ENCODE measurements at places on chromosomes 11 and 22.

- no peak for DNase-seq
Observed at GRCh38 chr11:118735203-118735602, 55.8 kb upstream of the TREH start.

DNA sequence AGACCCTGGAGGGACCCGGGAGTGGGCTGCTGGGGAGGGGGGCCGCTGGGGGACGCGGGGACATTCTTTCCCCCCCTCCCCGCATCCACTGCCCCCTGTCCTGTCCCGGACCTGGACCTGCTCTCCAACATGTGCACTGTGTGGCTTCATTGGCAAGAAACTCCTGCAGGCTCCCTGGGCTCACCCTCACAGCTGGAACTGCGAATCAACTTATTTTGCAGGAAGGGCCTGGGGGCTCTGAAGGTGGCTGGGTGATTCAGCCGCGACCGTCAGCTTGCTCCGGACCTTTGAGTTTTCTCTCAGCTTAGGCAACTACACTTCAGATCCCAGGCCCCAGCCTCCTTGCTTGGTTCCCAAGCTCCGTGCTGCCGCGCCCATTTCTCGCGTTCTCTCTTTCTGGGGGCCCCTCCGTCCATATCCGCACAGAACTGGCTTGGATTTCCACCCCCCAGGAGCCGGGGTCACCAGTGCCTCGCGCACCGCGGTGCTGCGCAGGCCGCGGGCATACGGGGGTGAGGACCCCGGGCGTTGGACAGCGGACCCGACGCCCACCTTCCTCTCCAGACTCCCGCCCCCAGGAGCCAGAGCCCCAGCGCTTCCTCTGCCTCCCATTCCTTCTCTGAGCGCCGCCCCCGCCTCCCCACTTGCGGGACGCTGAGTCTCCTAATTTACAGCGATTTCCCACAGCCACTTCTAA, 471 bp upstream of the AHNAK start:
- no peak for DNase-seq

- no peak for DNase-seq
Observed at GRCh38 chr22:32839831-32840584, 38.5 kb downstream of the TIMP3 start.

DNA sequence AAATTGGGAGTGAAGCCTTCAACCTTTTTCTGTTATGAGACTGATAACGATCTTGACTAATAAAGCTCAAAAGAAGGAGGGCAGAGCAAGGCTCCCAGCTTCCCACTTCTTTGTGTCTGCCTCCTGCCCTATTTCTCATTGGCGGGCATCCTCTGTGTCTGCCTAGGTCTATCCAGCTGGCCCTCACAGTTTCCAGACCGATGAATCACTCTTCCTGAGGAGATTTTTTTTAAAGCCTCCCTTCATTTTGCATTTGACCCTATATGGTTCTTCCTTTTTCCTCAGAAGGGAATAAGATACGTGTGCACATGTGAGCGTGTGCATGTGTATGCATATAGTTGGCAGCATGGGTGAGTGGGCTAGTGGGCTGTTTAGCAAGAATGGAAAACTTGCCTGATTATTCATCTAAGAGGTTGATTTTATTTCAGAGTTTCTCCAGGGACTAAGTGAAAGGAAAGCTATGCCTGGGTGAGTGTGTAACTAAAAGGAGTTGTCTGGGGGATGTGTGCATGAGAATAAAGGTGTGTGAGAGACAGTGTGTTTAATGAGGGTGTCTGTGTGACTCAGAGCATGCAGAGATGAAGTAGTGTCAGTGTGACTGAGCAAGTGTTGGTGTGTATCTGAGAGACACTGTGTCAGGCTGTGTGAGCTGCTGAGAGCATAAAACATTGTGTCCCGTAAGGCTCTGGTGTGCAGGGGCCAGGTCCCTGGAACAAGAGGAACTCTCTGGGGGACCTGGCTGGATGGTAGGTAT, 12.2 kb downstream of the PHLDB1 start:
- DNase-seq: no peak

- no peak for DNase-seq
Observed at GRCh38 chr11:29627541-29627940, 389.3 kb downstream of the KCNA4 start.

Data from CD4-positive, alpha-beta T cell (primary cell).